ENCODE measurements at places on chromosomes 3 and 15.

- DNase-seq, result no peak
Observed at GRCh38 chr3:152302521-152303021, 33.8 kb downstream of the MBNL1 start.

- DNase-seq, result no peak
Observed at GRCh38 chr3:10757021-10757820, 58.8 kb upstream of the SLC6A11 start.

- peak; percentile 4 for DNase-seq
Observed at GRCh38 chr3:146503461-146504202, 34.3 kb upstream of the PLSCR2 start.

GRCh38 chr15:100020189-100020588 is 287.0 kb upstream of the LYSMD4 start:
- DNase-seq, result no peak

- DNase-seq, result no peak
Observed at GRCh38 chr3:38720465-38720864, 71.0 kb upstream of the SCN5A start.

DNA sequence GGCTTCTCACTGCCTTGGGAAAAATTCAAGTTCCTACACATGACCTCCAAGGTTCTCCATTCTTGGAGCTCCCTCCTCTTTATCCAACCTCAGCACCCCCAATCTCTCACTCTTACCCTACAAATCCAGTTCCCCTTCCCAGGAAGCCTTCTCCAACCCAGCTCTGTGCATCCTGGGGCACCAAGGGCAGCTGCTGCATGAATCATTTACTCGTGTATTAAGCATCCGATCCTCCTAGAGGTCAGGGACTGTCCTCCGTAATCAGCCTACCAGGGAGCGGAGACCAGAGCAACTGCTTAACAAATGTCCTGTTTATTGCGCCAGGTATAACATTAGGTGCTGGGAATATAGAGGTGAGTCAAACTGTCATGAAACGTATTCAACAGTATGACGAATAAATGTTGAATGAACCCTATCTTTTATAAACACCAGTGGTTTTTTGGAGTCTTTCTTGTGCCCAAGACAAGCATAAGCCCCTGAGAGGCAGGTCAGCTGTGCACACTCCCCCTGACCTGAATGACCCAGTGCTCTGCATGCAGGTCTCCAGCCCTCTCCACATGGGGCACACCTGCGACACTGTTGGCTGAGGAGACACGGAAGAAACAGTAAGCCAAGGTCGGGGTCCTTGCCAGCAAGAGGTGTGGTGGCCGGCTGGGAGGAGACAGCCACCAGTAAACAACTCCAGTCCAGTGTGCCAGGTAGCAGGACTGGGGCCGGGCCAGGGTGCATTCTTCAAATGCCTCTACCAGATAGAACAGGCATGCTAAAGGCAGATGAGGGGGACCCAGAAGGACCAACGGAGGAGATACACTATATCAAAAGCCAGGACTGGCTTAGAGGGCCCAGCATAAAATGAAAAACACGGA is 27.6 kb downstream of the ANP32A start:
- DNase-seq, result no peak

DNA sequence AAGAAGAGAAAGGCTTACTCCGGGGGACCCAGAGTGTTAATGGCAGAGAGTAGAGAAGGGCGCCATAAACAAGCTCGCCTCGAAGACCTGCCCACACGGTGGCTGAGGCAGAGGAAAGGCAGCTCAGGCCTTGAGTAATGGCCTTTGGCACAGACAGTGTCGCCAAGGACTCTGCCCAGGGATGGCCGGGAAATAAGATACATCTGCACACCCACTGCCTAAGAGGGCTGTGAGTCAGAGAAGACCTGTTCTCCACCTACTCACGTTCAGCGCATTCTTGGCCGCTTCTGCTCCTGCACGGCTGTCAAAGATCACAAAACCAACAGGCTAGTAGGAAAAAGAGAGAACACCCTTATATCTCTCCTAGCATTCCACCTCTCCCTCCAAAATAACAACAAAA is 26.2 kb downstream of the RBPMS2 start:
- DNase-seq, result no peak

GRCh38 chr15:29299784-29300183 is 30.2 kb upstream of the NSMCE3 start:
- no peak for DNase-seq

GRCh38 chr3:110544730-110545129 is 526.9 kb upstream of the NECTIN3 start:
- DNase-seq, result no peak

DNA sequence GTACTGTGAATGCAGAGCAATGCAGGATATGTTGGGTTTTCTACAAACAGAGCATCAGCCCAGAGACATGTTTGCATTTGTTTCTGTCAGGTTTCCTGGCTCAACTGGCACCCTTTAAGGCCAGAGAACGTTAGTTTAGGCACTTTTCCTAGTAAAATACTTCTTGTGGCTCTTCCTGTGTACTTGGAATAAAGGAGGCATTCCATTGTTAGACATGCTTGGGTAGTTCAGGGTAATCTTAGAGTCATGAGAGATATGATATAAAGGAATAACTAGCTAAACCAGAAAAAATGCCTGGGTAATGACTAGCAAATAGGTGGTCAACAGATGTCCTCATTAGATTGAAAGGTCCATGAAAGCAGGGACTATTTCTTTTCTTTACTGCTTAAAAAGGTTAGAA is 60.4 kb upstream of the RBM5 start:
- DNase-seq, result no peak

GRCh38 chr3:196079682-196080081 is 2.2 kb downstream of the TFRC start:
- DNase-seq, result no peak

- no peak for DNase-seq
Observed at GRCh38 chr3:127164615-127165014, 28.3 kb upstream of the PRR23E start.

DNA sequence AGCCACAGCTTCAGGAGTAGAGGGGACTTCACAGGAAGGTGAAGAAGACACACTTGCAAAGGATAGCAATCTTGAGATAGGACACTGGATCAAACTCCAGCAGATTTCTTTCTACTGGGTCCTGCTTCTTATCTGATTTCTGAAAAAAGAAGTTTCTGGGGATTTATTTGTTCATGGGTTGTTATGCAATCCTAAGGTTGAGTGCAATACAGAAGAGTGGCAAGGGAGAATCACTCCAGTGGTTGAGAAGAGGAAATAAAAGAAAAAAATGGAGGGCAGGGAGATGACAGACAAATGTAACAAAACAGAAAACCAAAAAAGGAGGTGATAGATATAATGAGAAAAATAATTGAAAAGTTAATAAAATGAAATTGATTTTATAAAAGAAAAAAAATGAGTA is 858.3 kb downstream of the TUSC7 start:
- no peak for DNase-seq

DNA sequence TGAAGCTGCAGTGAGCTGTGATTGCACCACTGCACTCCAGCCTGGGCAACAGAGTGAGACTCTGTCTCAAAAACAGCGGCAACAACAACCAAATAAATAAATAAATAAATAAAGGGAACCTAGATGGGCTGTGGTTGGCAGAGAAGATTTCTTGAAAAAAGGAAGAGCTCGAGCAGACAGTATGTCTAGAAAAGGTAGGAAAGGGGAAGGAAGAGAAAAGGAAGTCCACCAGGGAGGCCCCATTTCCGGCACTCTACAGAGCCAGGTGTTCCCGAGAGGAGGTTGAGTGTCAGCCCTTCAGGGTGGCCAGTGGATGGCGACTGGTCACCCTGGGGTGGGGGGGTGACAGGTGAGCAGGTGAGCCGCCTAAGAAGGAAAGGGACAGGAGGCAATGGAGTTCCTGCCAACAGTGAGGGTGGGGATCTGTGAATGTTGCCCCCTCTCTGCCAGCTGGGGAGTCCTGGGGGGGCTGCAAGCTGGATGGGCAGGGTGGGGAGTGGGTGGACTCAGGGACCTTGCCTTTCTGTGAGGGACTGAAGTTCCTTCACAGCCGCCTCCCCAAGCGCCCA is 14.8 kb downstream of the PAQR5 start:
- DNase-seq, result no peak

- no peak for DNase-seq
Observed at GRCh38 chr3:30259730-30260129, 346.7 kb upstream of the TGFBR2 start.

DNA sequence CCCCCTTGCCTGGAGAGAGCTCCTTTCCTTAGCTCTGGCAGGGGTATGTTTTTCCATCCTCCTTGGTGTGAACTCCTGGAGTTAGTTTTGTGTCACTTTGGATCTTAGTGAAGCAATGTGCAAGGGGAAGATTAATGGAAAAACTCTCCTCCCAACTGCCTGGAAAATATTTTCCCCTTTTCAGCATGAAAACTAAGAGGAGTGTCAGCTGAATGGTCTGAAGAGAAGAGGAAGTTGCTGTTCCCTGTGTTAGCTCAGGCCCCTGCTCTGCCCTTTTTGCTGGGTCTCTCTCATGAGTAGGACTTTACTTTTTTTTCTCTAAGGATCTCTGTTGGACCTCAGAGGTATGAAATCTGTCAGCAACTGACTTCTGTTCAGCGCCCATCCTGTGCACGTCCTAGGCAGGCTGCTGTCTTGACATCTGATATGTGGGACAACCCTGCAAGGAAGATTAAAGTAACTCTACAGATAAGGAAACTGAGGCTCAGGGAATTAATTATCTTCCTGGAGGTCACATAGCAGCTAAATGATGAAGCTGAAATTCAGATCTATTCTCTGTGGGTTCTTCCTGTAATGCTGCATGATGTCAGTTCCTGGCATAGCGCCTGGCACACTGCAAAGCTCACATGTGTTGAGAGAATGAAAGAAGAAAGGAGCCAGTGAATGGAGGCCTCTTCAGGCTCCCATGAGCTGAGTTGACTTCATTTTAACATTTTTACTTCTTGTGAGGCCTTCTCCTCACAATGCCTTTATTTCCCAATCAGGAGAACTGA is 109.7 kb upstream of the GALNT15 start:
- no peak for DNase-seq

GRCh38 chr3:31529421-31529820 is 3.3 kb upstream of the STT3B start:
- DNase-seq, result no peak

DNA sequence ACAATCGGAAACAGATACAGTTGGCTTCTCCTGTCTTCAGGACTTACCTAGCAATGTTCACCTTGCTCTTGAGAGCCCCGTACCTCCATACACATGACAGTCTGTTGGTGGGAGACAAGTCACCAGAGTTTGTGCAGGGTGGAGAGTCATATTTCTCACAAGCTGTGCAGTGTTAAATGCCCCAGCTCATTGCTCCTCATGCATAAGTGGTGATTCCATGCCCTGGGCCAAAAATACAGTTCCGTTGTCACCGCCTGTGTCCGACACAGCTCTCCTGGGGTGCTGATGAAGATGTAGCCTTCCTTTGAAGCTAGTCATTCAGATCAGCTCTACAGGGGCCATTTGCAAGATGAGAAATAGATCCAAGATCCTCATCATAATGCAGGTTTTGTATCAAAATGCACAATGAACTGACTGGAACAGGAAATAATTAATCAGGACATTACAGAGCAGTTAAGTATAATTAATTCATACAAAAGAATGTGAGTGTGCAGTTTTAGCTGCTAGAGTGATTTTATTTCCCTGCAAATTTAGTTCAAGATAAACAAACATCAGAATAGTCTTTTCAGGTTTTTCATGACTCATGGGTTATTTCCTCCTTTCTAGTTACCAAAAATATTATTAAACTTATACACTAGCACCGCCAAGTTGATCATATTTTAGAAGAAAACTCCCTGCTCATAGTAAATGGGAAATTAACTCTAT is 66.5 kb downstream of the CD47 start:
- no peak for DNase-seq

GRCh38 chr3:112874725-112875124 is 28.1 kb upstream of the CD200R1L start:
- DNase-seq, result no peak

- no peak for DNase-seq
Observed at GRCh38 chr3:179544981-179545645, 17.6 kb upstream of the ACTL6A start.

GRCh38 chr15:64883997-64884511 is 27.6 kb upstream of the ANKDD1A start:
- peak; percentile 68 for DNase-seq

- no peak for DNase-seq
Observed at GRCh38 chr15:73600413-73601335, 32.5 kb downstream of the NPTN start.

GRCh38 chr15:31483053-31483985 is 156.7 kb downstream of the KLF13 start:
- DNase-seq, result peak; percentile 56

- no peak for DNase-seq
Observed at GRCh38 chr3:150411546-150411945, 3.4 kb downstream of the TSC22D2 start.

GRCh38 chr3:196016485-196016884 is 65.4 kb downstream of the TFRC start:
- DNase-seq, result no peak

GRCh38 chr3:49840388-49840787 is 16.0 kb downstream of the TRAIP start:
- DNase-seq, result no peak

GRCh38 chr3:72482589-72483321 is 365.5 kb downstream of the SHQ1 start:
- peak; percentile 84 for DNase-seq

- DNase-seq, result no peak
Observed at GRCh38 chr3:177516158-177517011, 319.1 kb upstream of the TBL1XR1 start.
